Esophagus squamous epithelium (tissue), 5 donors: ENCODE measurements at places on chromosomes 11 and 22.

DNA sequence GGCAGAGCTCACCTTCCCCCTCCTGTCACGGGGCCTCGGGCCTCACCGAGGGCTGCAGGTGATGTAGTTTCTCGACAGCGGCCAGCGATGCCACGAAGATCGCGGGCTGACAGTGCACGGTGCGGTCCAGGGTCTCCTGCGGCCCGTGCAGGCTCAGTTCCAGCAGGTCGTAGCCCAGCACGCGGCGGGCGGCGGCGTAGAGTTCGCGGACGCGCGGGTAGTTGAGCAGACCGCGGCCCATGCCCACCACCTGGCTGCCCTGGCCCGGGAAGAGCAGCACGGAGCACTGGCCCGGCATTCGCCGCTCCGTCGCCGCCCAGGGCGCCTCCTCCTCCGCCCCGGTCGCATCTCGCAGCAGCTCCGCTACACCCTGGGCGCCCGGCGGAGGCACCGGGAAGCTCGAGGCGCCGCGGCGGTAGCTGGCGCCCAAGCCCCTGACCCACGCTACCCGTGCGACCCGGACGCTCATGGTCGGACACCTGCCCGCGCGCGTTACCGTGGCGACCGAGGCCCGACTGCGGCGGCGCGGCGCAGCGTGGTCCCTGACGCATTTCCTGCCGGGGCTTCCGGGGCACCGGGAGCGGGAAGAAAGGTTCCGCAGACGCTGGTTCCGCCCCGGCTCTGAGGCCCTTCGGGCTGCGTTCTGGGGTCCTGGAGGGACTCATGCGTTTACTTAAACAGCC, at the start of gene MCAT:
TSS of gene MCAT (minus strand) at position 519 of the 683 bp plus-strand sequence. CDS start at position 469, 50 bp downstream.
- DNase-seq, result no peak

GRCh38 chr11:36167729-36168128, 121.5 kb downstream of the COMMD9 start:
- no peak for DNase-seq

- no peak for DNase-seq
These were observed 30.7 kb downstream of the WEE1 start for GRCh38 chr11:9604134-9604533.

DNA sequence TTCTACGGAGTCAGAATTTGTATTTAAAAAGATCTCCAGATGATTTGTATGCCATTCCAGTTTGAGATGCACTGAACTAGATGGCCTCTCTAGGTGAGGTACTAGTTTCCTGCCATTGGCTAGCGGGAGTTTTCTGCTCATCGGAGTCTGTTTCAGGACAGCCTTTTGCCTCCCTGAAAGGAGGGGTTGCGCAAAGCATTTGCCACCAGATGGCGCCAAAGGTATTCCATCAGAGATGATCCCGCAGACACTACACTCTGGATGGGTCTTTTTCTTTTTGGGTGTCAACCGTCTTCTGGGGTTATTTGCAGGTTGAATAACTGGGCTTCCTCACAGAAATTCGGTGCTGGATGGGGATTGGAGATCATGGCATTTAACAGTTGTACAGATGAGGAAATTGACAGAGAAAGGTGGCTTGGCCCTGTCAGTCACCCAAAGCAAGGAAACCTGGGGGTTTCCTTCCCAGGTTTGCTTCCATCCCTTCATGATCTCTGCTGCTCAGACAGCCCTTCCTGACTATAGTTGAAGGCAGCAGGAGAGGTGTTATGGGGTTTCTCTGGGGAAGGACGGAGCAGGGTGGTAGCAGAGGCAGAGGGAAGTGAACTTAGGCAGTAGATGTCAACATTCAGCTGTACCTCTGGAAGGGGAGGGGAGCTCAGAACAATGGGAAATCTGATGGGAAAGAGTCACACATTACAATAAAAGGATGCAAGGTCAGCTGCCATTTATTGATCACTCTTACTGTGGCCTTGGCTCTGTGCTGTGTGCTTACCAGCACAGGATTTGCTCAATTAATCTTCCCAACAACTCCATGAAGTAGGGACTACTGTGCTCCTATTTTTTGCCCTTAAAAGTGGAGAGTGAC, 81.6 kb downstream of the CCDC81 start:
- DNase-seq, result no peak

DNA sequence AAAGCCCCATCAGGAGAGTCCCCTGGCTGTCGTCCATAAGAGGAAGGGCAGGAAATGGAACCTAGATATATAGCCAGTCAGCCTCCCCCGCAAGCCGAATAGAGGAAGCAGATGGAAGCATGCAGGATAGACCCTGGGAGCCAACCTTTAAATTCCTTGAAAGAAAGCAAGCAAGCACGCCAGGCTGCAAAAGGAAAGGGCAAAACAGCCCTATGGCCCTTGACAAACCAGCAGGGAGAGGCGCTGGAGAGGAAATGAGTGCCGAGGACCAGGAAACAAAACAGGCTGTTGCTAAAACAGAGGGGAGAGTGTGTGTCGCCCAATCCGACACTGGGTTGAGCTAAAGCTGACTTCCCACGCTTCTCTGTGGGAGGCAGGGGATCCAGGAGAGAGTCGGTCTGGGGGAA, 203.5 kb upstream of the MTNR1B start:
- DNase-seq, result no peak

DNA sequence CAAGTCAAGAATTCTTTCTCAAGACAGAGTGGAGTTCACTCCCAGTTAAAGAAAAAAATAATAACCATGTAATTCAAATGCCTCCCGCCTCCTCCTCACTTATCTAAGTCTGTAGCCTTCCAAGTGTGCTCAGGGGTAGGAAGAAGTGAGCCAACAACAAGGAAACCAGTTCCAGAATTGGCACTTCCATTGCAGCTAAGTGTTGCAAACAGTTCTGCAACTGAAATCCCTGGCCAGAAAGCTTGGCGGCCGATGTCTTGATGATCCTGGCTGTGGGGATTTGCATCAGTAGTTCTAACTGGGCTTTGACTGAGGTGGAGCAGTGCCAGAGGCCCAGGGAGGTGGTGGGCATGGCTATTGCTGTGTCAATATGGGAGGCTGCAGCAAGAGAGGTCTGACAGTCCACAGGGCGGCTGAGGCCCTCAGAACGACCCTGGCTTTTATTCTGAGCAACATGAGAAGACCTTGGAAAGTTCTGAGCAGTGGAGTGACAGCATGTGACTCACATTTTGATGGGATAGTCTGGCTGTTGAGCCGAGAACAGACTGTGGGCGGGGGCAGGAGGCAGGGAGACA, 19.2 kb downstream of the DHCR7 start:
- no peak for DNase-seq

GRCh38 chr11:43282607-43283440, 29.0 kb upstream of the API5 start:
- no peak for DNase-seq

DNA sequence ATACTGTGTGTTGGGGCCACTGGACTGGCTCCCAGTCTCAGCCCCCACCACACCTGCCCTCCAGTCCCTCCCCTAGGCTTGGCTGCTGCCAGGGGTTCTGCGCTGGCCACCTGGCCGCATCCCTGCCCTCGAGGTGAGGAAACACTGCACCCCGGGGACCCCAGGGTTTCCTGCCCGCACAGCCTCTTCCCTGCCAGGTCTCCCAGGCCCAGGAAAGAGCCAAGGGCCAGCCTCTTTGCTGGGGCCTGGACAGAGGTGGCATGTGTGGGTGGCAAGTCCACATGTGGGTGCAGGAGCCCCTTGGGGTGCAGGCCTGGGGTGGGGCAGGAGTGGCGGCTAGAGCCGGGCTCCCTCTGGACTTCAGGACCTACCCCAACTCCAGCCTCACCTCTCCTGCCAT, 2.5 kb downstream of the EPS8L2 start:
- DNase-seq, result no peak

DNA sequence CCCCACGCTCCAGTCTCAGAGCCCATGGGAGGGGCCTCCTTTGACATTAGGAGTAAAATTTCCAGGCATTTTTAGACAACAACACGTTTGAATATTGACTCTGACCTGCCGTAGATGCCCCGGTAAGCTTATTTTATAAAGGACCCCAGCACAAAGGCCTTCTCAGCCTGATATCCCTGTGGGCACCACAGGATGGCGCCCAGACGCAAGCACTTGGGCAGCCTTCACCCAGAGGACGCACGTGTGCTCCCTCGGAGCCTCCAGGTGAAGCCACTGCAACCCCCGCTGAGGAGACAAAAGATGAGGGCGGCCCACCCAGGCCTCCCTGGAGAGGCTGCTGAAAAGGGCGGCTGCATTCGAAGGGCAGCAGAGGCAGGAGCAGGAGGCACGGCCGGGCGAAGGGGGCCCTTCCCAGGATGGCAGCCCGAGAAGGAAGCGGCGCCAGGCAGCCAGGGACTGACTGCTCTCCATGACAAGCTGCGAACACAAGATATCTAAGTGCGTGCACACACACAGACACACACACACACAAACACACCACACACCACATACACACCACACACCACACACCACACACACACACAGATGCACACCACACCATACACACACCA, 15.2 kb upstream of the TH start:
- DNase-seq, result no peak

DNA sequence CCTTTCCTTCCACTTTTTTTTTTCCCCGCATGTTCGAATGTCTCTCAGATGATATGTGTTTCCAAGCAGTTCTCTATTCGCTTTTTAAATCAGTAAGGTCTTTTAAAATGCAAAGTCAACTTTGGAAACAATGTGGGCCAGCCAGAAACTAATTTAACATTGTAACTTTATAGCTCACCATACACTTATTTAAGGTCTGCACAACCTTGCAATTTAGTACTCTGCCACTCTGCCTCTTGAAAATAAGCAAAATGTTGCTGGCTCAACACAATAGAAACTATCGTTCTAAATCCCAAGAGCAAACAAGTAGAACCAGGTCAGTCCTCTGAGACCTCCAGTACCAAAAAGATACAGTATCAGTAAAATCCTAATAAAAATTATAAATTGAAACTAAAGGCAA, 109.0 kb downstream of the SIK3 start:
- no peak for DNase-seq

DNA sequence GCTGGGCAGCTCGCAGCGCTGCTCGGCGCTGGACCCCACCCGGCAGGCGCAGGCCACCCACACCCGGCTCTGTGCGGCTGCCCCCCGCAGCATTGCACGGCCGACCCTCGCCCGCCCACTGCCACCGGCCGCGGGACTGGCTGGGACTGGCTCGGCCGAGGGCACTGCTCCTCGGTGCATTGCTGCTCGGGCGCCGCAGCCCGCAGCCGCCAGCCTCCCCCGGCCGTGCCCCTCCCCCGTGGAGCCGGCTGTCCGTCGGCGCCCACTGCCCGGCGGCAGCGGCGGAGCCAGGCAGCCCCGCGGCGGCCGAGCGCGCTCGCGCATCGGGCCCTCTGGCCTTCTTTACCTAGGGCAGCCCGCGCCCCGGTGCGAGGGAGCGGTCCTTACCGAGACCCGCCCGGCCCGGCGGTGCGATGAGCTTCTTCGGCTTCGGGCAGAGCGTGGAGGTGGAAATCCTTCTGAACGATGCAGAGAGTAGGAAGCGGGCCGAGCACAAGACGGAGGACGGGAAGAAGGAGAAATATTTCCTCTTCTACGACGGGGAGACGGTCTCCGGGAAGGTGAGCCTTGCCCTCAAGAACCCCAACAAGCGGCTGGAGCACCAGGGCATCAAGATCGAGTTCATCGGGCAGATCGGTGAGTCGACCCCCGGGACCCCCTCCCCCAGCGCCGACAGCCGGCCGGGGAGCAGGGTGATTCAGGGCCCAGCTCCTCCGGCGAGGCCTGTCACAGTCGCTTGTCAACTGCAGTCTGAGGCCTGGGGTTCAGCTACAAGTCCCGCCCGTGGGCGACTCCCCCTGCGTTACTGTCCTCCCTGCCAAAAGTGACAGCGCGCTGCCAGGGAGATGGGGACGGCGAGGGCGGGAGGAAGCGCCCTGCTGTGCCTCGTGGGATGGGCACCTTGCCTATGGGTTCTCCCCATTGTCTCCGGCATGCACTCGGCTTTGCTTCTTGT, 516 bp downstream of the VPS26B start:
- no peak for DNase-seq

- no peak for DNase-seq
These were observed 7.7 kb downstream of the OR51V1 start for GRCh38 chr11:5192738-5193137.

GRCh38 chr22:29311464-29312217, 3.9 kb downstream of the RASL10A start:
- no peak for DNase-seq

DNA sequence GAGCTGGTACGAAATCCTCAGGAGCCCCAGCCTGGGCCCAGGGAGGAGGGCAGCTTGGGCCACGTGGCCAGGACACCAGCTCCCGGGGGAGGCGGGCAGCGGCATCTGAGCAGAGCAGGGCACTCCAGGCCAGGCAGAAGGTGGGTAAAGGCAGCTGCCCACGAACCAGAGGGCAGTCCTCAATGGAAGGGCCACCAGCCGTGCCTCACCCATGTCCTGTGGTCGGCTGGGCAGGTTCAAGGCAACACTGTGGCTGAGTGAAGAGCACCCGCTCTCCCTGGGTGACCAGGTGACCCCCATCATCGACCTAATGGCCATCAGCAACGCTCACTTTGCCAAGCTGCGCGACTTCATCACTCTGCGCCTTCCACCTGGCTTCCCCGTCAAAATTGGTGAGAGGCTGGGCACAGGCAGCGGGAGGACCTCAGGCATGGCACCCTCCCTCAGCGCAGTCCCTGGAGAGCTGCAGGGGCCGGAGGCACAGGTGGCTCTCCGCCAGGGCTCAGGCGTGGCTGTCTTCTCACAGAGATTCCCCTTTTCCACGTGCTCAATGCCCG, 2.5 kb upstream of the SSH3 start:
- DNase-seq, result no peak

GRCh38 chr22:40862537-40862936, 624 bp upstream of the DNAJB7 start:
- DNase-seq, result no peak

GRCh38 chr22:24072361-24072760, 61.3 kb downstream of the CABIN1 start:
- no peak for DNase-seq

DNA sequence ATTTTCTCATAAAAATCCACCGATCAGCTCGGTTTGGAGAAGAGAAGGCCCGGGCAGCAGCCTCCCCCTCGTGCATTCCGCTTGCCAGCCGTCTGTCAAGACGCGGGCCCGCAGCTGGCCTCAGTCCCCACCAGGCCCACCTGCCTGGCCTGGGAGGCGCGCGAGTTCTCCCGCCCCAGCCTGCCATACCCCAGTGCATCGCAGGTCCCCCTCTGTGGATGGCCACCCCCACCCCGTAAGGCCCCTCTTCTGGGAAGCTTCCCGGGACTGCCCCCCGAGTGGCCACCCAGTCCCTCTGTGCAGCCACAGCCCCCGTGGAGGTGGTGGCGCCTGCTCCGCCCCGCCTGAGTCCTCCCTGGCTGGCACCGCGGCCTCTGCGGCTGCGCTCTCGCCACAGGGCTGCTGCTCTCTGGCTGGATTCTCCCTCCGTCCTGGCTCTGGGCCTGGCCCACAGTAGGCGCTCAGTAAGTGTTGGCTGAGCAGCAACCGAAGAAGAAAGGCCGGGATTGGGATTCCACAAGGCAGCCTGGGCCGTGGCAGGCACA, 74.0 kb upstream of the TCF20 start:
- DNase-seq, result no peak

DNA sequence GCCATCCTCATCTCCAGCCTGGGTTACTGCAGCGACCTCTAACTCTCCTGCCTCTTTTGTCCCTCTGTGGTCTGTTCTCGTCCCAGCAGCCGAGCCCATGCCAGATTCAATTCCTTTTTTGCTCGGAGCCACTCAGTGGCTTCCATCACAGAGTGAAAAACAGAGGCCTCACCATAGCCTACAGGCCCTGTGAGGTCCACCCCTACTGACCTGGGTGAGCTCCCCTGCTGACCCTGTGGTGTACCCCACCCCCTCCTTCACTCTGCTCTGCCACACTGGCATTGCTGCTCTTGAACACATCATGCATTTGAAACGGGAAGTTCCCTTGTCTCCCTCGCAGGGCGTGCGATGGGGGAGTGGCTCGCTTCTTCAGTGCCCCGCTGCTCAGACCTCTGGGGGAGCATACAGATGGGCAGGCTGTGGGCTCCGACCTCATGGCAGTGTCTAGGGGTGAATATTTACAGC, 2.1 kb downstream of the AIP start:
- no peak for DNase-seq
